T follicular helper cell (primary cell): ENCODE measurements at places on chromosomes 3 and 15.
A peak's percentile ranks its signal among the peaks of the same experiment; 100 is the strongest.

- DNase-seq = no peak
These were observed 30.7 kb downstream of the LRTM1 start for GRCh38 chr3:54897028-54897711.

DNA sequence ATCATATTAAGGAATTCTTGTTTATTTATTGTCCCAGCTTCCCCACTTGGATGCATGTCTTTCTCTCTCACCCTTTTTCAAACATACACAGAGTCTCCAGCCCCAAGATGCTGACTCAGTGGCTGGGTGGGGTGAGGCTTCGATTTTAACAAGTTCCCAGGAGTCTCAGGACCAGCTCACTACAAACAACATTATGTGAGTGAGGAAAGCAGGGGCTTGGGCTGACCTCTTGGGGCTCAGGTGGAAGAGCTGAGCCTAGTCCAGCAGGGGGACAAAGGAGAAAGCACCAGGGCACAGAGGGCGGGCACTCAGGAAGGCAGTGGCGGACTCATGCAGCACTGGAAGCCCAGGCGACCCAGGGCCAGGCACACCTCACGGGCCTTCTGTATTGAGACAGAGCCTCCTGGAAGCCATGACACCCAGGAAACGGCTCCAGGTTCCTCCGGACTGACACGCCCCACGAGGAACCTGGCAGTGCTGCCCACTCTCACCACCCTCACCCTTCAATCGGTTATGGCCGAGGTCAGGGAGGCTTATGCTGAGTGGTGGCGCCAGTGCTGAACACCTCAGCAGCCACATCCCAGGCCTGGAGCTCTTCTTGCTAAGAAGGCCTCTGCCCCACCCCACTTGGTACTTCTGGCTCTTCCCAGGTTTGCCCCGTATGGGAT, 97.4 kb downstream of the LRIG1 start:
- no peak for DNase-seq

- DNase-seq = no peak
These were observed 183.7 kb upstream of the NR2E3 start for GRCh38 chr15:71626596-71627088.

DNA sequence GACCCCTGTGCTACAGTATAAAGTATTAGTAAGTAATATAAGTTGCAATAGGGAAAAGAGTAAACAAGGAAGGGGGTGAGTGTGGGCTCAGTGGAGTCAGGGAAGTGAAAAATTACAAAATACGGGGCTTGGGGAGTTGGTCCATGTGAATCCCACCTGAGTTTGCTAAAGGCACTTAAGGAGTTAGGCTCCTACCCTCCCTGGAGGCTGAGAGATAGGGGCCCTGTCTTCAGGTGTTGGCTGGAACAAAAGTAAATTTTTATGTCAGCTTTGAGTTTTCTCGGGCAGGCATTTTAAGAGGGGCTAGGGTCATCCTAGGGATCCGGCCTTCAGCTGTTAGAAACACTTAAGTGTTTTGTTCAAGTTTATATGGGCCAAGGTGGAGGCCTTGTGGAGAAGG, 8.2 kb downstream of the TRPC1 start:
- DNase-seq = no peak

DNA sequence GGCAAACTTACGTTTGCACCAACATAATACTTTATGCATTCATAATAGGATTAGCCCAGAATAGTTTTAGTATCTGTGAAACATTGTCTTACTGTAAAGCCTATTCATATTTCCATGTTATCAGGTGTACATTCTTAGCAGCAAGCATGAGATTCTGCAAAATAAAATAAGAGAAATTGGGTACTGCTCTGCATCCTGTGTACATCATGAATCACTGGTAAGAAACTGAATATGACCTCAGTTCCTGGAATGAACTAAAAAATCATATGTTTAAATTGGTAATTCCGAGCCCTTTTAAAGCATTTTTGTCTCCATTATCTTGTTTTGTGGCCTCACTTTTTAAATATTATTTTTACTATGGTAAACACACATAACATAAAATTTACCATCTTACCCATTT, 605.1 kb downstream of the ROBO1 start:
- no peak for DNase-seq

DNA sequence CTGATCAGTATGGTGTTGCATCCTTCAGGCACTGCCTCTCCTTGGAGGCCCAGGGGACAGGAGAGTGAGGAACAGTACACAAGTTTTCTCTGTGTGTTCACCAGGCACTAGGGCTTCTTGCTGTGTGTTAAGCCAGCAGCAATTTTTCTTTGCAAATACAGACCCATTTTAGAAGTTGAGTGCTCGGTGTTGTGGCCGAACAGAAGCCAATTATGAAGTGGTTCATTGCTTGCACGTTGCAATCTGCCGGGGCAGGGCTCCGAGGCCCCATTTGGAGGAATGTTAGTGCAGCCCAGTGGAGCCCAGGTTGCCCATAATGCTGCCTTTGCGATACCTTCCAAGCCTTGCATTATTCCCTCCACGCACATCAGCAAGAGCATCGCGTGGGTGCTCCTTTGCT, 51.0 kb downstream of the EPHB1 start:
- no peak for DNase-seq

GRCh38 chr3:23096041-23096440, 107.1 kb upstream of the UBE2E2 start:
- no peak for DNase-seq

GRCh38 chr3:115218859-115219258, 71.8 kb upstream of the ZBTB20 start:
- DNase-seq = no peak

DNA sequence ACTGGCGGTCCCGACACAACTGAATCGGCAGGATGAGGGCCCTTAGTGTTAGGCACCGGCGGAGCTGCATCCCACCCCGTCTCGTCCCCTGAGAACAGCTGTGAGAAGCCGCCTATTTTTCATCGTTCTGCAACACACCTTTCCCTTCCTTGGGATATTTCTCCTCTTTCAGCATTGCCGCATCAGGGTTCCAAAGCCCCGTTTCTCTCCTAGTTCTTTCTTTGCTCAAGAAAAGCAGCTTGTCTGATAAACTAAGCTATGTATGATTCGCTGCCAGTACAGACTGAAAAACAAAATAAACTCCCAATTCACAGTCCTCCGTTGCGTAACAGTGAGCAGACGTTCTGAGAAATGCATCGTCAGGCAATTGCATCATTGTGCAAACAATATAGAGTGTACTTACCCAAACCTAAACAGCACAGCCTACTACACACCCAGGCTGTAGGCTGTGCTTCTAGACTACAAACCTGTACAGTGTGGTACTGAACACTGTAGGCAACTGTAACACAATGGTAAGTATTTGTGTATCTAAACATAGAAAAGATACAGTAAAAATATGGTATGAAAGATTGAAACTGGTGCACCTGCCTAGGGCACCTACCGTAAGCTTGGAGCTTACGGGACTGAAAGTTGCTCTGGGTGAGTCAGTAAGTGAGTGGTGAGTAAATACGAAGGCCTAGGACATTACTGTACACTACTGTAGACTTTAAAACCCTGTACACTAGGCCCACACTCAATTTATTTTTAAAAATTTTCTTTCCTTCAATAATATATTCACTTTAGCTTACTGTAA, 8.9 kb upstream of the ADAMTS17 start:
- no peak for DNase-seq

GRCh38 chr3:65861718-65862117, 177.0 kb downstream of the MAGI1 start:
- no peak for DNase-seq

DNA sequence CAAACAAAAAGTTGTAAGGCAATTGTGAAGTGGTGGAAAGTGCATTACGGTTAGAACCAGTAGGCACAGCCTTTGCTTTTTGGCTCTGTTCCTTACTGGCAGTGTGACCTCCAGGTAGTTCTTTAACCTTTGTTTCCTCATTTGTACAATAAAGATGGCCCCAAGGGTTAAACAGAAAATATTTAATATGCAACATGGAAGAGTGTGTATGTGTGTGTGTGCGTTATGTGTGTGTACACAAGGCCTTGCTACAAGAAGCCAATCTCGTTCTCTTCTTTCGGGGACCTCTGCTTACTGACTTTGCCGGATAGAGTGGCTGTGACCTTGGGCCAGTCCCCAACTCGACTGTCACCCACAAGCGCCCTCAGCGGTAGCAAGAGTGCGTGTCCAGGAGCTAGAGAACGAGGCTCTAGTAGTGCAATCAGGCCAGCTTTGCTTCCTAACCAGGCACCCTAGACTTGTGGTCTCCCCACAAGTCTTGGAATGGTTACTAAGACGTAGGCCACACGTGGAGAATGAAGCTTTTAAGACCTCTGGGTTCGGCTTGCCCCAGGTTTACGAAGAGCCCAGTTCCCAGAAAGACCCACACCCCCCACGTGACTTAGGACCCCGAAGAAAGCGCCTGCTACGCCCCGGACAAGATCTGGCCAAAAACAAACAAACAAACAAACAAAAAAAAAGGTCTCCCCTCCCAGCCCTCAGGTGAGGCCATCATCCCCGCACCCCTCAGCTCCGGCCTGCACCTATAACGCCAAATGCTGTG, 593 bp downstream of the CIAO2A start:
- DNase-seq = peak; percentile 1

DNA sequence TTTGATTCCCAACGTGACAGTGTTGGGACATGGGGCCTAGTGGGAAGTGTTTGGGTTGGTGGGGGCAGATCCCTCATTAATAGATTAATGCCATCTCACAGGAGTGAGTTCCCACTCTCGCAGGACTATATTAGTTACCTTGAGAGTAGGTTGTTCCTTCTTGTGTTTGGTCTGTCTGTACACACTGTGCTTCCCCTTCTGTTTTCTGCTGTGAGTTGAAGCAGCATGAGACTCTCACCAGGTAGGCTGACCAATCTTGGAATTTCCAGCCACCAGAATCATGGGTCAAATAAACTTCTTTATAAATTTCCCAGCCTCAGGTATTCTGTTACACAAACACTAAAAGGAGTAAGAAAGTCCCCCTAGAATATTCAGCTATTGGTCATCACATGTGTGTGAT, 145.4 kb downstream of the ERC2 start:
- no peak for DNase-seq

DNA sequence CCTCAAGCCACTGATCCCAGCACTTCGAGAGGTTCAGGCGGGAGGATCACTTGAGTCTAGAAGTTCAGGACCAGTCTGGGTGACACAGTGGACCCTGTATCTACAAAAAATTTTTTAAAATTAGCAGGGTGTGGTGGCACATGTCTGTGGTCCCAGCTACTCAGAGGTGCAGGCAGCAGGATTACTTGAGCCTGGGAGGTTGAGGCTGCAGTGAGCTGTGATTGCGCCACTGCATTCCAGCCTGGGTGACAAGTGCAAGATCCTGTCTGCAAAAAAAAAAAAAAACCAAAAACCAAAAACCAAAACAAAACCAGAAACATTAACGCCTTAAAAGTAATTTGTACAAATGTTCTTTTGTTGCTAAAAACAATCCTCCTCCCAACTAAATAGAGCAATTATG, 27.9 kb upstream of the SLC12A8 start:
- no peak for DNase-seq

- DNase-seq = no peak
These were observed 284.4 kb downstream of the KCNH8 start for GRCh38 chr3:19432669-19433068.

GRCh38 chr3:33717616-33717865, 513 bp downstream of the CLASP2 start:
- no peak for DNase-seq

- no peak for DNase-seq
These were observed 133.2 kb upstream of the CHRM5 start for GRCh38 chr15:33834892-33835743.

DNA sequence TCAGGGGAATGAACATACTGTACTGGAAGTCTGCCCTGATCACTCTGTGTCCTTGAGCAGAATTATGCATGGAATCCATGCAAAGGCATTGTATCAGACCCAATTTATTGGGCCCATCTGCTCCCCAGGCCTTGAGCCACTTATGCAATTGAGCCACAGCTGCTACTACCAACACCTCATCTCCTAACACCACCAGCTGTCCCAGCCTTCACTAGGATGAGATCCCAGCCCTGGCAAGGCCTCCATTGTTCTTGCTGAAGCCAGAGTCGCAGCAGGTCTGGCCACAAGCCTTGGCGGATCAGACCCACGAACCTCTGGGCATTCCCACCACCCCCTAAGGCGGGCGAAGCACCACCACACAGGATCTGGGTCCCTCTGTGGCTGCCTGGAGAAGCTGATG, 9.2 kb upstream of the NME9 start:
- DNase-seq = no peak

DNA sequence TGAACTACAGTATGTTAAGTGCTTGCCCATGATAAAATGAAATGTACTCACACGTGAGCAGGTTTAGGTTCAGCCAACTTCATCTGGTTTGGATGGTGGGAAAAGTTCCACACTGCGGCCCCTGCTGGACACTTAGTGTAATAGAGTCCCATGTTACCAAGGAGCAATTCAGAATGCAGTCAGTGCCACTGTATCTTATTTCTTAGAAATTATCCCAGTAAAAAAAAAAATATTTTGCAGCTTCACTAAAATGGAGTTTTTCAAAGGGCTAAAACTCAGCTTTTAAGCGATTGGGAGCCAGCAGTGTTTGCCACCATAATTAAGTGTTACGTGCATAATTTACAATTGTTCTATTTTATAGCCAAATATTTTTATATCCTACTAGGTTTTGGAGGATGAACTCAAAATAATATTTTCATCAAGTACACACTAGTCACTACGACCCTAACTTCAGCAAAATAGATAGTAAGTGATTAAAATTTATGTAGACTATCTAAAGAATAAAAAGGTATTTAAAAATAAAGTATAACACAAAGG, 371.7 kb upstream of the GBE1 start:
- peak; percentile 7 for DNase-seq

DNA sequence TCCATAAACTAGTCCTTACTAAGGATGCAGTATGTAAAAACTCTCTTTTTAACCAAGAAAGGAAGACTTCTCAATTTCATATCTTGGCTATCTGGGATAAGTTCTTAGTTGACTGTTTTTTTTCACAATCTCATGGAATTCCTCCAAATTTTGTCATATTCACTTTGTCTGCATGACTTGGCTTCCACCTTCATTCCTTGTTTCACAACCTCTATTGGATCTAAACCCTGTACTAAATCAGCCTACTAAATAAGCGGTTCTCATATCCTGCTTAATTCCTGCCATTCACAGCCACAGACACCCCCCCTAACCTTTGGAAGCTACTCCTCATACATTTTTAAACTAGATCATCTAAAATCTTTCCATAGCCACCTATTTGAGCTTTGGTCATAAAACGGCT, 370.6 kb upstream of the NAALADL2 start:
- no peak for DNase-seq

GRCh38 chr3:179321668-179322285, 1.1 kb upstream of the ZNF639 start:
- DNase-seq = no peak

DNA sequence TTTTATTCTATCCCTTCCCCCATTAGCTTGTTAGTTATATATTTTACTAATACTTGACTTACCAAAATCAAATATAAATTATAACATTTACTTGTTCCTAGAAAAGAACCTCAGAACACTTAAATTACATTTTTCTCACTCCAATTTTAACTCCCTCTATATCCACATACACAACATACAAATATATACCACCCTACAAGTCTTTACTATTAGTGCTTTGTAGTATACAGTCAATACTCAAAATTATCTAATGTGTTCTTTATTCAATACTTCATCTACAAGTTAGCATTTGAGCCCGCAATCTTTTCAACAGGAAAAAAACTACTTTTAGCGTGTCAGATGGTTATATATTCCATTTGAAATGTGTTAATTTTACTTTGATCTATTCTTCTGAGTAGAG, 100.3 kb downstream of the ADAM10 start:
- no peak for DNase-seq

- DNase-seq = no peak
These were observed 8.0 kb downstream of the ZBBX start for GRCh38 chr3:167372138-167372537.

- DNase-seq = no peak
These were observed 40.9 kb upstream of the CCR2 start for GRCh38 chr3:46312991-46313390.

GRCh38 chr3:187875863-187876262, 130.6 kb upstream of the BCL6 start:
- no peak for DNase-seq
